GM23248 (cell line): ENCODE measurements at places on chromosomes 13 and 19.

GRCh38 chr13:36374063-36374462 lies 27.9 kb upstream of the SPART start:
- DNase-seq = no peak

DNA sequence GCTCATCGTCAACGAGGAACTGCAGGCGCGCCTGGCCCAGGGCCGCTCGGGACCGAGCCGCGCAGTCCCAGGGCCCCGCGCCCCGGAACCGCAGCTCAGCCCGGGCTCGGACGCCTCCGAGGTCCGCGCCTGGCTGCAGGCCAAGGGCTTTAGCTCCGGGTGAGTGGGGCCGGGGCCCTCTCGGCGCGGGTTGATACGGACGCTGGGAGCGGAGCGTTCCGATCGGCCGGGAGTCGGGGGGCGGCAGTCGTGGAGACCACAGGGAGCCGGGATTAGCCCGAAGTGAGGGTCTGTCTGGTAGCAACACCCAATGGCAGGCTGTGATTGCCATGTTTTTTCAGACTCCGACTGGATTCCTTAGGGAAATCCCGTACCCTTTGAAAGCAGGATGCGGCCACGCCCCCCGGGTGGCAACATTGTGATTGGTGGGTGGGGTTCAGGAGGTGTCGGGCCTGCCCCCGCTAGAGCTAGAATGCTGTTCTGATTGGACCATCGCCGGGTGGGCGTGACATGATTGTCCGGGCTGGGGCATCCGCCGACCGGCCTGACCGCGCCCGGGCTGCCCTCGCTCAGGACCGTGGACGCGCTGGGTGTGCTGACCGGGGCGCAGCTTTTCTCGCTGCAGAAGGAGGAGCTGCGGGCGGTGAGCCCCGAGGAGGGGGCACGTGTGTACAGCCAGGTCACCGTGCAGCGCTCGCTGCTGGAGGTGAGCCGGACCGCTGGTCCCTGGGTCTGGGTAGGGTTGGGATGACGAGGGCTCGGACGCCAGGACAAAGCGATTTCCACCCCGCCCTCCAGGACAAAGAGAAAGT lies 11.3 kb downstream of the EPS8L1 start:
- peak; percentile 97 for DNase-seq

DNA sequence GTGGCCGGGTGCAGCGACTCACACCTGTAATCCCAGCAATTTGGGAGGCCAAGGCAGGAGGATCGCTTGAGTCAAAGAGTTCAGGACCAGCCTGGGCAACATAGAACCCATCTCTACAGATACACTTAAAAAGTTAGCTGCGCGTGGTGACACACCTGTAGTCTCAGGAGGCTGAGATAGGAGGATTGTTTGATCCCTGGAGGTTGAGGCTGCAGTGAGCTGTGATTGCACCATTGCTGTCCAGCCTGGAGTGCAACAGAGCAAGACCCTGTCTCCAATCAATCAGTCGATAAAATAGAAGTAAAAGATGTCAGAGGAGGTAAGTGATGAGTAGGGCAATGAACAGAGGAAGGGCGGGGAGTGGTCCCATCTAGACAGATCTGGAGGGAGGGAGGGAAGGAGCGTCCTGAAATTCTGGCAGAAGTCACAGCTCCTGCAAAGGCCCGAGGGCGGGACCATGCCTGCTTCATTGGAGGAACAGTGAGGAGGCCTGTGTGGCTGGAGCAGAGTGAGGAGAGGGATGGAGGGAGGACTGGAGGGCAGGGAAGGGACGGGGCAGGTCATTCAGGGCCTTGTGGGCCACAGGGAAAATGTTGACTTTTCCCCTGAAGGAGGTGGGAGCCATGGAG lies 9.7 kb downstream of the SMIM24 start:
- peak; percentile 36 for DNase-seq

DNA sequence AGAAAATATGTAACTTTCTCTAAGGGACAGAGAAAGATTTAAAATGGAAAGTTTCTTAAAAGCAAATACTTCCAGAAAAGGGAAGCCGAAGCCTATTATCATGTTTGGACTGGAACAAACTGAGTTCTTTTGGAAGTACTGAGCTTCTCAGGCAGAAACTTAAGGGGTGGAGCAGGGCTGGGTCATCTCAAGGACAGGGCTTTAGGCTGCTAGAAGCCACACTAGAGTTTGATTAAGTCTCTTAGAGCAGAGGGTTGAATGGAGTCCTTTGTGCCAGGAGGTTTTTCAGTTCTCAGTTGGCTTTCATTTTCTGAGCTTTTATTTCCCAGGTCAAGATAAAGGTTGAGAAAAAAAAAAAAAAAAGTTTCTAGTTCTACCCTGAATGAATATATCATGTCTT lies 432.7 kb downstream of the SLITRK5 start:
- no peak for DNase-seq

GRCh38 chr13:20121159-20121525 lies 39.7 kb downstream of the GJA3 start:
- DNase-seq = peak; percentile 27

DNA sequence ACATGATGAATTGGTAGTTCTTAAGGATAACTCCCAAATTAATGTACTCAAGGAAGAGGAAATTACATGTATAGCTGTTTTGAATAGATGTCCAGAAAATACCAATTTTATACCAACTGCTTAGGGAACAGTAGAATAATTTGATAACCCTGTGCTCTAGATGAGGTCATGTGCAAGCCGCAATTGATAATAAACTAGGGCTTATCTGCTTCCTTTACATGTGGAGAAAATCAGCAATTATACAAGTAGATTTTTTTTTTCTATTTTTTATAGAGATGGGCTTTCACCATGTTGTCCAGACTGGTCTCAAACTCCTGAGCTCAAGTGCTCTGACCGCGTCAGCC lies 9.3 kb downstream of the TPT1 start:
- no peak for DNase-seq

- DNase-seq = no peak
Measured at GRCh38 chr19:35098413-35099049, 17.1 kb upstream of the FXYD3 start.
